ENCODE measurements at places on chromosomes 7 and 10. TPM values are rescaled to one million over a fixed set of nuclear protein-coding genes. Genes with fewer than 3 reads are reported as not detected.

GRM8 gene
- total RNA-seq: not detected

DNA sequence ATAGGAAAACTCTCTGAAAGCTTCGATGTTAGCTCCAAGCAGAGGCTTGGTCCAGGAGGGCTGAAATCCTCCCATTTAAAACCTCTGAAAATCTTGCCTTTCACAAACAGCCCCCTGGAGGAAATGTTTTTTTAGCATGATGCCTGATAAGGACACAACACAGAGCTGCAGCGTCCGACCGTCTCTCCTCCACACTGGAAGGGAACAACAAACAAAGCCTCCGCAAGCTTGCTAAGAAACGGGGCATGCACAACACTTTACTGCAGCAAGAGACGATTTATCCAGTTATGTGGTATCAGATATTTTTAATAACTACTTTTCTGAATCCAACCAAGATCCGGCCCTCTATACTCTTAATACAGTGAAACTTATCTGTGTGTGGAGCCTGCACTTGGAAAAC is 182.3 kb downstream of the PTPRN2 start:
- no peak for DNase-seq

DNA sequence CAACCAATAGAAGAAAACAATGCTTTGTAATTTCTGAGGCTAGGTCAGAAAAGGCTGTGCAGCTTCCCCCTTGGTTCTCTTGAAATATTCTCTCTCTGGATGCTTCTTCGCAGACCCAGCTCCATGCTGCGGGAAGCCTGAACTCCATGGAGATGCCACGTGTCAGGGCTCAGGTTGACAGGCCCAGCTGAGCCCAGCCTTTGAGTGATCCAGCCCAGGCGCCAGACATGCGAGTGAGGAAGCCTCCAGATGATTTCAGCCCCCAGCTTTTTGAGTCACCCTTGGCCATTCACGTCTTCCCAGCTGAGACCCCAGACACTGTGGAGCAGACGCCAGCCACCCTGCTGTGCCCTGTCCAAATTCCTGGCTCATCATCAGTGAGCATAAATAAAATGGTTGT is 378.4 kb upstream of the NRP1 start:
- DNase-seq: no peak

- no peak for DNase-seq
These were observed 229.0 kb upstream of the STK17A start for GRCh38 chr7:43353902-43354301.

GRCh38 chr10:111370101-111370500 is 293.3 kb downstream of the ADRA2A start:
- DNase-seq: no peak

DNA sequence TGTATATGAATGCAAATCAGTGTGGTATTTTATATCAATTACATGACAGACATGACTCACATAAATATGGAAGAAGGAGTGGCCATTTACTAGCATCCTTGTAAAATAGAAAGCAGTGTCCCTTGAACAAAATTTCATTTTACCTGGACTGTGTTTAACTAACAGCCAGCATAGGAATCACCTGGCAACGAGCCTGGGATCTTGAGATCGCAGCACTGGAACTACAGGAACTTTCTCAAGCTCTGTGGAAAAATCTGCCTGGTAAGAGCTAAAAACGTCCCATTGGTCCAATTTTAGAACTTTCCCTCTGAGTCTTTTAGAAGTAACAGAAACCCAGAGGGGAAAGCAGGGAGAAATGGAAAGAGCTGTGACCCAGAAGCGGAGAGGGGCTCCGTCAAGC is 68.9 kb upstream of the AMPH start:
- no peak for DNase-seq

GRCh38 chr10:36393801-36394200 is 731.6 kb upstream of the ANKRD30A start:
- DNase-seq: no peak

- DNase-seq: no peak
These were observed 1.2 kb upstream of the PLCE1 start for GRCh38 chr10:93992400-93993030.

DNA sequence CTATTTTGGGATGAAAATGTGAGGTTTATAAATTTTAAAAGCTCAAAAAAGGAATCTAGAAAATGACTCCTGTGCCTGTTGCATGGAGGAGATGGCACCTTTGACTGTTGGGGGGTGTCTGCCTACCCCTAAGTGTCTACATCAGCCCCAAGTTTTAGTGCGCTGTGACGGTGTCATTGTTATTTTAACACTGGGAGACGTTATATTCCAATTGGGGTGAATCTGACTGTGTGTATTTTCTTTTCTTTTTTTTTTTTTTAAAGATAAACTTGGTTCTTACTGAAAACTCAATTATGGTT is 517 bp downstream of the SRGN start:
- peak; percentile 39 for DNase-seq

Measured in naive thymus-derived CD8-positive, alpha-beta T cell (primary cell).